Dermis blood vessel endothelial cell (primary cell): ENCODE measurements at places on chromosomes 7 and 10. TPM values are rescaled to one million over a fixed set of nuclear protein-coding genes. Genes with fewer than 3 reads are reported as not detected.

DNA sequence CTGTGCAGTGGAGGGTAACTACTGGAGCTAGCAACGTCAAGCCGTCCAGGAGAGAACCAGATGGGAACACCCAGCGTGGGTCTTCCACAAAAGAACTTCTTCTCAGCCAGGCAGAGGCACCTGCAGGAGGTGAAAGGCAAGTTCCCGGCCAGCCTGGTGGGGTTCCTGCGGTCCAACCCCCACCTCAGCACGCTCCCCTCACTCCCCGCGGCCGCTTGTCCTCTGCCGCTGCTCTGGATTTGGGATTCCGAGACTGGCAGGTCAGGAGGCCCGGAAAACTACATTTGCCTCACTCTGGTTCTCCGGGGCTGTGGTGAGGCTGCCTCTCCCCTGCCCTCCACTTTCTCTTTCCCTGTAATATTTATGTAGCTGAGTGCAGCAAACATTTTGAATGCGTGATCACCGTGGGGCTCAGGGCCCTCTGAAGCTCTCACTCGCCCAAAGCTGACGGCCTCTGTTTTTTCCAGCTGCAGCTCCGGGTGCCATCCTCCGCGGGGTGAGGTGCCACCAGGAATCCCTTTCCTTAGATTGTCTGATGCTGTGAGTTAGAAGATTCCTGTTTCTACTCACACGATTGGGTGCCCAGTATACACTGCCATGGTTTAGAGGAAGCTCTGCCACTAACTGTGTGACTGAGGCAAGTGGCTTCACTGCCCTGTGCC is 366.9 kb downstream of the DNAJB6 start:
- no peak for DNase-seq

DNA sequence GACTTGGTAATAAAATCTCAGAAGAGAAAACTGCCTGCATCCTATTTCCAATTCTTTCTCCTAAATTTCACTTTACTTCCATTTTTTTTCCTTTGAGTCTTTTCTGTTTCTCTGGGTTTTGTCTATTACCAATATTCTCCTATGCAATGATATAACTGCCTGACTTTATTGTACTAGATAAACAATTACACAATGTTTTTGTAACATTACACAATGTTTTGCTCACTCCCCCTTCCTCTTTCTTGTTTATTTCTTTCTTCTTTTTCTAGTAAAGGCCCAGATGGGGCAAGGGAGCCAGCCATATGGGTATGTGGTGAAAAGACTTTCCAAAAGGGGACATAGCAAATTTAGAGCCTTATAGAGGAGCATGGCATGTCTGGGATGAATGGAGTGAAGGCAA is 278.7 kb upstream of the PHYHIPL start:
- DNase-seq = no peak

DNA sequence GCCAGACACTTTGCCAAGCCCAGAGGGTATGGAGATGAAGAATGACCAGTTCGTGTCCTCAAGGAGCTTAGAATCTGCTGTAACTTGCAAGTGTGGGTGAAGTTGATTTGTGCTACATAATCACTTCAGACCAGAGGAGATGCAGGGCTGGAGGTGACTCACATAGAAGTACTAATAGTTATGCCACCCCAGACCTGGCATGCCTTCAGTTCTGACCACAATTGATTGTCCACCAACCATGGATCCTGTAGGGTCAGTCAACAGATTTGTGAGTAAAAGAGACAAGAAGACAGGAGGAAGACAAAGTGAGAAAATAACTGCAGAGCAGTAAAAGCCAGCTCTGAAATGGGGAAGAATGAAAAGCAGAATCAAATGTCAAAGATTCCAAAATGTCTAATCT is 51.2 kb upstream of the BMPER start:
- no peak for DNase-seq

- no peak for DNase-seq
Measured at GRCh38 chr10:131450216-131450765, 138.8 kb upstream of the TCERG1L start.

DNA sequence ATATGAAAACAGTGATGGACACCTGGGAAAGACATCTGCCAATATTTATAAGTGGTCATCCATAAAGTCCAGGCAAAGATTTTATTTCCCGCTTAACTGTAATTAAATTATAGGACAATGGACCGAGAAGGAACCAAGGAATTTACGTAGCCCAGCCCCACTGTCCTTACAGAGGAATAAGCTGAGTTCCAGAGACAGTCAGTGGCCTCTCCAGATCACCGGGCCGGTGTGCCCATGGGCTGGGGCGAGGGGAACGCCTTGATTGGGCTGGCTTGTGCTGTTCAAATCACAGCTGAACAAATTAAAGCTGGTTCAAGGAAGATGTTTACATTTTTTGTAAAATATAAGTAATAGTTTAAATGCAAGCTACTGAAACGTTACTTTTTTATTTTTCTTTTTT is 40.7 kb downstream of the PFKP start:
- no peak for DNase-seq

- DNase-seq = no peak
Measured at GRCh38 chr7:105760551-105761447, 115.6 kb downstream of the ATXN7L1 start.

GRCh38 chr10:45238896-45239295 is 76.5 kb downstream of the OR13A1 start:
- DNase-seq = peak; percentile 26

DNA sequence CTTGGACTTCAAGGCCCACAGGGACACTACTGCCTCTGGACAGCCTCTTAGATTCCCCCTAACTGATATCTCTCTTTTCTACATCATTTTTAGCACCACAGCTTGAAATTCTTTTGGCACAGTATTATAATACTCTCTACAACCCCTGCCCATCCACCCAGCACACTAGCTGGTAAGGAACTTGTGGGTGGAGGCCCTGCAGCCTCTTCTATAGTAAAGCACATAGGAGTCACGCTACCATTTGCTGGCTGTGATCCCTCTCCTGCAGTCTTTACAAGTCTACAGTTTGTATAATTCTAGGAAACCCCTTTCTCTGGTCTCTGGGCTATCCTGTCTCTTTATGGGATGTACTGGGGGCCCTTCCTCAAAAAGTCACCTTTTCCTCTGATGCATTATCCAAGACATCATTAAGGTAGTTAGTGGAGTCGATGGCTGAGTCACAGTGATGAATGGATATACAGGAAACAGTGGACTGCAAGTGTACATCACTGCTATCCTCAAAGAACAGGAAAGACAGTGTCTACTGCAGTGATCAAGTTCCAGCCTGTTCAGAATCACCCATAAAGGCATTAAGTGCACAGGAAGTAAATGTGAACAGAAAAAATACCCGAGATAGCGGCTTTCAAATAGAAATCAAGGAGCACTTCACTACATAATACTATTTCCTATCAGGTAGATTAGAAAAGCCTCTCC is 54.4 kb downstream of the STK17A start:
- DNase-seq = peak; percentile 39

DNA sequence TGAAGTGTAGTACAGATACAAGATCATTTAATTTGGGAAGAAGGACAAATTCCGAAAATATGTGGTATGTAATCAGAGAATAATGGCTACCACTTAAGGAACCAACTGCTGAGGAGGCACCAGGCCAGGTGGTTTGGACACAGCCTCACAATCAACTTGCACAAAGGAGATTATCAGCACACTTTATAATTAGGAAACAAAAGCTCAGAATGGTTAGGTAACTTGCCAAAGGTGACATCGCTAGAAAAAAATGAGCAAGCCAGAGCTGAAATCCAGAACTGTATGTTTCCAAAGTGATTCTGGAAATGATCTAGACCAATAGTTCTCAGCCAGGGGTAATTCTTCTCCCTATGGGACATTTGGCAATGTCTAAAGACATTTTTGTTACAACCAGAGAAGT is 36.6 kb downstream of the ERCC6 start:
- DNase-seq = peak; percentile 23

DNA sequence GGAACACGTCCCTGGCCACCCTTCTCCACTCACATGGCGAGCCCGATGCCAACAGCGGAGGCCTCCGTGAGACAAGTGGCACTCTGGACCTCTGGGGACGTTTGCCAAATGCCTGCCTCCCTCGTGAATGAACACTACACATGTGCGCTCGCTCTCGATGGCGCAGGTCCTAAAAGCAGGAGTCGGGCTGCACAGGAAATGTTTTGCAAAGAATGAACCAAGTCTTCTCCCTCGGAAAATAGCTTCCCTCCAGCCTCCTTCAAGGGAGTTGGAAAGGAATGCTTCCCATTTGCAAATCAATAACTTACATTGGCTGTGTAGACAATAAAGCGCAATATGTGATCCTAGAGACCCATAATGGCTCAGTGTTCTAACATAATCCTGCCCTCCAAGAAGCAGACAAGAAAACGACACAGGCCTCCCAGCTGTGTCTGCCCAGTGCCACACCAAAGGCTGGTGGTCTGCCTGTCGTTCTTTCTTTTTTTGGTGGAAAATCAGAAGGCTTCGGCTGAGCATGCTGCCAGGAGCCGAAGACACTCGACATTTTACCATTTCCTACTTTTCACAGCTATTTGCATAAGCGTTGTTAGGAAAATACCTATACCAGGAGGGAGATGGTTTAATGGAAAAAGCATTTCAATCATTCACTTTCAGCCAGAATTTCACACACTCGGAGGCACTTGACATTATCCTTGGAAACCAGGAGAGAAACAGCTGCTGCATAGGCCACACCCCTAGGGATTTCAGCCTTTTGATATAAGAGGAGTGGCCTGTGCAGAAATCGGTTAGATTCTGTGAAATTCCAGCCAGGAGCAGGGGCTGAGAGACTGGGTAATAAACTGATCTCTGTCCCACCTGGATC is 38.4 kb downstream of the ATXN7L1 start:
- no peak for DNase-seq

- no peak for DNase-seq
Measured at GRCh38 chr10:31319602-31320549, 860 bp downstream of the ZEB1 start.

GRCh38 chr10:42975558-42976340 is 101.1 kb upstream of the RET start:
- DNase-seq = peak; percentile 4

DNA sequence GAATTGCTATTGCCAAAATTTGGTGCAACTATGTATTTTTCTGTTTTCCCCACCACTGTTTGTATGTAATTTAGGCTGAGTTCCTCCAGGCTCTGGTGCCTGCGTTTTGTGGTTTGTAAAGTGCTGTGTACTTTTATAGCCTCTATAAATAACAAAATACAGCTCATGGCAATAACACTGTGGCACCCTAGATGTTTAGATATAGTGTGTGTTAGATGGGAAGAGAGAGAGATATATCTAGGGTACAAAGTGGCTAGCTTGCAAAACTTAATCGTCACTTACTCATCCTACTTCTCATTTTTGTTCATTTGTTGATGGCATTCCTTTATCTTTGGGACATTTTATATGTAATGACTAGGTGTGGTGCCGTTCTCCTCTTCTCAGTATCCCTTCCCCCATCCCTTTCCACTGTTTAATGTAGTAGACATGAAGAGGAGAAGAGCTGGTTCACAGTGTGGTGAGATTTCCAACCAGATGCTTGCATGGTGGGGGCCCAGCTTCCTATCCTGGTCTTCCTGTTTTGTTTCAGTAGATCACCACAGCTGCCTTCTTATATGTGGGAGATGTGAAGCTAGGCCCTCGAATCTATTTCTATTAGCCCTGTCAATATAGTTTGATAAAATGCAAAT is 115.0 kb downstream of the SND1 start:
- no peak for DNase-seq

DNA sequence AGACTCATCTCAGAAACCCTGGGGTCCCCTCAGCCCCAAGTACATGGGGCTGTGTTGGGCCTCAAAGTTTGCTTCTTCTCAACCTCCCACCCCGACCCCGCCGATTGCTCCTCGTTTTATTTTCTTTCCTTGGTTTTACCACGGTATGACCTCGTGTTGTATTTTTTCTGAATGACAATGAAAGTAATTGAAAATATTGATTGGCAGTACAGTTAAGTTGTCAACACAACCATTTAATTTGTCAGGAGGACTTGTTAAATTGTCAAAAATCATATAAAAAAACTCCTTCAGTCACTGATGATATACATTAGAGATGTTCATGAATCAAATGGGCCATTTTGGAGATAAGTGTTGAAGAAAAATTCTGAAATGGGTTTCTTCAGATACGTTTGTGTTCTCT is 520.7 kb downstream of the LRMDA start:
- no peak for DNase-seq

GRCh38 chr7:100875356-100875751 is 451 bp downstream of the SRRT start:
- DNase-seq = no peak

DNA sequence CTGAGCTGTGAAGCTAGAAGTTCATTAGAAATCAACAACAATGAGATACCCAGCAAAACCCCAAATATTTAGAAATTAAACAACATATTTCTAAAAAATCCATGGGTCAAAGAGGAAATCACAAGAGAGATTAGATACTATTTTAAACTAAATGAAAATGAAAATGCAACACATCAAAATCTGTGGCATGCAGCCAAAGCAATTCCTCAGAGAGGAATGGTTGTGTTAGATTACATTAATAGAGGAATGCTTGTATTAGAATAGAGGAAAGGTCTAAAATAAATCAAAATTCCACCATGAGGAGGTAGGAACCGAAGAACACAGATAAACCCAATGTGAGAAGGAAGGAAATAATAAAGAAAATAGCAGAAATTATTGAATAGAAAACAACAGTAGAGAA is 642.1 kb upstream of the GALNT17 start:
- no peak for DNase-seq

FAM237B gene
- not detected in 2 replicates for total RNA-seq

TMEM236 gene
- 0.17 and 1.3 TPM in 2 replicates for total RNA-seq

ACHE gene
- total RNA-seq = 1.2 and 4.9 TPM in 2 replicates

SLF2 gene
- 33.6 and 35.2 TPM in 2 replicates for total RNA-seq

CTAGE8 gene
- 0.14 TPM in 1 of 2 replicates, not detected in the other for total RNA-seq

ZNF365 gene
- under 0.01 TPM in 1 of 2 replicates, not detected in the other for total RNA-seq

INA gene
- 0.14 TPM in 1 of 2 replicates, not detected in the other for total RNA-seq

PODXL gene
- 98.4 and 257 TPM in 2 replicates for total RNA-seq

FAS gene
- total RNA-seq = 16.5 and 19.2 TPM in 2 replicates

PDAP1 gene
- total RNA-seq = 52.9 and 74.3 TPM in 2 replicates

CACNB2 gene
- not detected in 2 replicates for total RNA-seq
